Activated CD8-positive, alpha-beta memory T cell treated with anti-CD3 and anti-CD28 coated beads, Interleukin-2, amount 50 U/mL, for 48 hours (primary cell): ENCODE measurements at places on chromosomes 1 and 21.

- DNase-seq: no peak
These were observed 127.7 kb downstream of the DMRTA2 start for GRCh38 chr1:50295566-50295965.

- no peak for DNase-seq
These were observed 40.6 kb upstream of the SLC2A1 start for GRCh38 chr1:42999308-42999707.

DNA sequence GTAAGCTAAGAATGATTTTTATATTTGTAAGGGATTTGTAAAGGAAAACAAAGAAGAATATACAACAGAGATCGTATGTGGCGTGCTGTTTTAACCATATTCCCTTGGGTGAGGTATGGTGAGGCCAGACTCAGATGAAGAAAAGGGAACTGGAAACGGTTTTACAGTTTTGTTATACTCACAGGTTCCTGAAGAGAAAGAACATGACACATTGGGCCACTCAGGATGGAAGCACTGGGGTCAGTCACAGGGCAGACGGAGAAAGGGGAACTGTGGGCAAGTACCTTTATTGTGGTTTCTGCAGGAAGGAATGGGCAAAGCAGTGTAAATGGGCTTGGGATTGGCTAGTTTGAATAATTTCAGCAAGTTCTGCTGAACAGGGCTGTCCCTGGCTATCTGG is 177.4 kb downstream of the LBR start:
- DNase-seq: no peak

DNA sequence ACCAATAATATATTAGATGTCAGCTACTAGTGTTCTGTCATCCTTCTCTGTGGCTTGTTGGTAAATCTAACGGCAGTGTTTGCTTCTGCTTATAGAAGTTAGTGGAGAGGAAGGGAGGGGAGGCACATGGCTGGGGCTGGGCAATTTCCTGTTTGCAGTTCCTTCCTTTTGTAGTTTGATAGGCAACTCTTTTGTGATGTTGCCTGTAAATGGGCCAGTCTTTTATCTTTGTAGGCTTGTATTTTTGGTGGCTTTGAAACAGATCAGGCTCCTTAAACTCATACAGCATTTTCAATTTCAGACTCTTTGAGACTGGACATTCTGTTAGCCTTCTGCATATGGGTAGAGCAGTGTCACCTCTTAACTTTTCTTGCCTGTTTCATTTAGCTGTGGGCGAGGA is 48.1 kb downstream of the CDC14A start:
- no peak for DNase-seq

- DNase-seq: no peak
These were observed 275.6 kb downstream of the PLPP3 start for GRCh38 chr1:56303805-56304204.

DNA sequence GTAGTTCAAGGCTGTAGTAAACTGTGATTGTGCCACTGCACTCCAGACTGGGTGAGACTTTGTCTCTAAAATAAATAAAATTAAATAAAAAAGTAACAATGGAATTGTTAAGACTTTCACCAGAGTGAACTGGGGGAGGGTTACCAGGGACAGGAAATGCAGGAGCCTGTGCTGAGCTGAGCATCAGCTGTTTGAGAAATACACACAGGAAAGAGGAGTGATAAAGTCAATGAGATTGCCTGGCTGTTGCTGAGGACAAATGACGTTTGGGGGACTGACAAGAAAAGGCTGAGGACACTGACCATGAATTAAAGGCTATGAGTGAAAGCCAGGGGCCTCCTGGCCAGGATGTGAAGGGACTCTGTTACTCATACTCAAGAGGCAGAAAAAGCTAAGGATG is 226.3 kb downstream of the SETD4 start:
- no peak for DNase-seq

GRCh38 chr1:234639961-234640360 is 30.0 kb upstream of the IRF2BP2 start:
- DNase-seq: no peak

DNA sequence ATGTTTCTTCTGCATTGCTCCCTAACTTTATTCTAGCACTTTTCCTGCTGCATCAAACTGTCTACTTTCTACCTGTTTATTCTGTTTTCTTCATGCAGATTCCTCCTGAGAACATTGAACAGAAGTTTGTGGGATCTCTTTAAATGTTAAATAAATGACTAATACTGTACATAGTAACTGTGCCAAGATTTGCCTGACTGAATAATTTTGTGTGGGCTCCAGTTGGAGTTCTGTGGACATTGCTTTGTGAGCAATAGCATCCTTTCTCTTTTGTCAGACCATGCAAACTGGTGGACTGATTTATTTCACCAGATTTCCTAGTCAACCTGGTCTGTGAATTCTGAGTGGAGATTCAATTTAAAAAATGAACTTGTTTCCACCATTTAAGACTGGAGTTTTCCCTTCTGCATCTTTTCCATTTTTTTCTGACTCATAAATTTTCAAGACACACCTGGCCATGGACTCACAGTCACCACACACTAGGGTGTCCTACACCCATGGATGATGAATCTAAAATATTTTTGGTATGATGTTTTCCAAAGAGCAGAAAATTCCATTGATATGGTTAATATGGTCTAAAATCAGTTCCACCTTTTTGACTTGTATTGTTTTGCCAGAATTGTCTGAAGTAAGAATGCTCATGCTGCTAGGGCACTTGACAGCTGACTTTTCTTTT is 140.7 kb upstream of the SPAG17 start:
- DNase-seq: no peak

- no peak for DNase-seq
These were observed 8.0 kb upstream of the TP53BP2 start for GRCh38 chr1:223853748-223854147.

DNA sequence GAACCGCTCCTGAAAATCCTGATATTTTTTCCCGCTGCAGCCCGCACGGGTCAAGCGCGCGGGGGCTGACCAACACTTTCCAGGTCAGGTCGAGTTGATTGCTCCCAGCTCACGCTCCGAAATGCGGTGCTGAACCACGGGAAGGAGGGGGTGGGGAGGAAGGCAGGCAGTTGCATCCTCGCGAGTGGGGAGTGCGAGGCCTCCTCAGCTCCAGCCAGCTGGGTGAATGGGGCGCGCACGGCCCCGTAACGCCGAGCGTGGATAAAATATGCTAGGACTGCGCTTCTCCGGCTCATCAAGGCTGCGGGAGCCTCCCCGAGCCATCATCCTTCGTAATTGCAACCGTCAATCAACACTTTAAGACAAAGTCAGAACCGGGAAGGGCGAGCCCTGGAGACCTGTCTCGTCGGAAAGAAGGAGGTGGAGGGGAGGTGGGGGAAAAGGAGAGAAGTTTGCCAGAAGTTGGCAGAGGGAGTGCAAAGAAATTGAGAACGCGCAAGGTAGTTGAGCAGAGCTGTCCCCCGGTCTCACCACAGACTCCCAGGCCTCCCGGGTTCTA is 8.0 kb downstream of the NR5A2 start:
- no peak for DNase-seq

DNA sequence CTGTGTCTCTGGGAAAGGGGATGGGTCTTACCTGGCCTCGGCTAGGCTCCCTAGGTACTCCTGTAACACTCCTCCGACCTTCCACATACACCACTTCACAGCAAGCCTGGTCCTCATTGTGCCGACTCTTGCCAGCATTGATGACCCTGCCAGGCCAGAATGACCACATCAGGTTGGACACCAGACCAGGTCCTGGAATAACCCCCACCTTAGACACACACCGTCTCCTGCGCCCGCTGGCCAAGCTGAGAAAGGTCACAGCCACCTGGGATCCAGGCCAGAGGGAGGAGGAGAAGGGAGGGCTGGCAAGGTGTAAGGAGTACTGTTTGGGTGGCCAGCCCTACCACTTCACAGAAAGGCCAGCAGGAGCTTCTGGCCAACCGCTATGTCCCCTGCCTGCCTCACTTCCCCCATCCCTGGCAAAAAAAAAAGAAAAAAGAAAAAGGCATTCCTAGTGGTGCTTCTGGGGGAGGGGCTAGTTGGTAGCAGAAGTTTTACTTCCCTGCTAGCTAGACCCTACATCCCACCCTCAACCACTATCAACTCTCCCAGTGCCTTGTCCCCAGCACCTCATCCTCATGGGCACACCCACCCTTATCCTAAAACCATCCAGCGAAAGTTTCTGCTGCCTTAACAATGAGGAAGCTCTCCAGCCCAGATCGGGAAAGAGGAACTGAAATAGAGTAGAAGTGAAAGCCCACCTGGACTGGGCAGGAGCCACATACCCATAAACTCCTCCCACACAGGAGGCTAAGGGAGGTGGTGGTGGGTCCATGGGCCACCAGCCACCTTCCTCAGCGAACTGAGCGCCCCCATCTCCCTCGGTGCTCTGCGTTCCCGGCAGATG is 1.4 kb downstream of the PPM1J start:
- DNase-seq: no peak

DNA sequence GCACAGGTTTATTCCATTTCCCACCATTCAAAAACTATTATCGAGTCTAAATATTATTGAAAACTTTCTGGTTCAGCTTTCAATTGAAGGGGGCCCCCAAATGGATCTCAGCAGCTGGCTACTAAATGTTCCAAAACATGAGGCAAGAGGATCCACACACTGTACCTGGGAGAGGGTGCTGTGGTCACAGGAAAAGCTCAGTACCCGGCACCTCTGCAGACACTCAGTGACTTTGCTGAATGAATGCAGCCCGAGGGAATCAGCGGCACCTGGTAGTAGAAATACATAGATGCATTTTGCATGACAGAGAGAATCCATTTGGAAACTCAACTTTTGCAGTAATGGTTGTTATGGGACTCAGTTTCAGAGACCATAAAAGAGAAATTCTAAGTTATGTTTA is 89.3 kb downstream of the PCP4 start:
- no peak for DNase-seq

GRCh38 chr21:39029900-39030884 is 153.1 kb downstream of the PSMG1 start:
- DNase-seq: no peak

DNA sequence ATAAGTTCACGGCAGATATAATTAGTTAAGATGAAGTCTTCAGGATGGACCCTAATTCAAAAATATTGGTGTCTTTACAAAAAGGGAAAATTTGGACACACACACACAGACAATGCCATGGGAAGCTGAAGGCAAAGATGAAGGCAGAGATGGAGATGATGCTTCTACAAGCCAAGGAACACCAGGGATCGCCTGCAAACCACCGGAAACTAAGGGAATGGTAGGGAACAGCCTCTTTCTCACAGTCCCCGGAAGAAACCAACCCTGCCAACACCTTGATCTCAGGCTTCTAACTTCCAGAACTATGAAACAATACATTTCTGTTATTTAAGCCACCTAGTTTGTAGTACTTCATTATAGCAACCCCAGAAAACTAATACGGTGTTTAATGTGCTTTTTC is 15.1 kb upstream of the SERTAD4 start:
- no peak for DNase-seq

- DNase-seq: no peak
These were observed 276.0 kb downstream of the RWDD3 start for GRCh38 chr1:95509989-95510388.

DNA sequence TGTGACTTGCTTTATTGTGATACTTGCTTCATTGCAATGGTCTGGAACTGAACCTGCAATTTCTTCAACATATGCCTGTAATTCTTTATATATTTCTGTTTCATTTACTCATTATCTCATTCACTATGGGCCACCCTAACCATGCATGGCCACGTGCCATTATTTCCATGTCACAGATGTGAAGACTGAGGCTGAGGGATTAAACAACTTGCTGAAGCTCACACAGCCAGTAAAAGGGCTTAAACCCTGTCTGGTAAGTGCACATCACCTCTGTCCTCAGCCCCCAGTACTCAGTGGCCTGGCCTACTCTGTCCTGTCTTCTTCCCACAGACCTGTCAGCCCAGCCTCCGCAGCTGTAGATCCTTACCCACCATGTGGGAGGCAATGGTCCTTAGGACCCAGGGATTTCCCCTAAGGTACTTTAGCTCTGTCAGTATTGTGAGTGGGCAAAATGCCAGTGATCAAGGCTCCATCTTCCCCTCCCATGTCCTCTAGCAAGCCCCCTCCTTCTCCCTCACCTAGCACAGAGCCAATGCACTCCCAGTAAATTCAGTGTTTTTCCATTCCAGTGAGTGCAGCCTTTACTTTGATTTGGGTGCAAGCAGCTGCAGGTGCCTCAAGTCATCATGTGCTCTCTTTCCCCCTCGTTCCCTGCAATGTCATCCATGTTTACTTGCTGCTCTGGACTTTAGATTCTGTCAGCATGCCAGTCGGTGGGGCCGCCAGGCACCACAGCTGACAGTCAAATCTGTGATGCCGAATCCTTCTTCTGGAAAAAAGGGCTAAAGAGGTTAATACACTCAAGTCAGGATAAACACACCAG is 228.2 kb upstream of the PROX1 start:
- DNase-seq: no peak

GRCh38 chr1:30419831-30420230 is 303.6 kb downstream of the MATN1 start:
- DNase-seq: no peak

GRCh38 chr1:209456878-209457277 is 126.6 kb upstream of the CAMK1G start:
- no peak for DNase-seq

- no peak for DNase-seq
These were observed 60.5 kb downstream of the CLIC4 start for GRCh38 chr1:24805534-24806301.

DNA sequence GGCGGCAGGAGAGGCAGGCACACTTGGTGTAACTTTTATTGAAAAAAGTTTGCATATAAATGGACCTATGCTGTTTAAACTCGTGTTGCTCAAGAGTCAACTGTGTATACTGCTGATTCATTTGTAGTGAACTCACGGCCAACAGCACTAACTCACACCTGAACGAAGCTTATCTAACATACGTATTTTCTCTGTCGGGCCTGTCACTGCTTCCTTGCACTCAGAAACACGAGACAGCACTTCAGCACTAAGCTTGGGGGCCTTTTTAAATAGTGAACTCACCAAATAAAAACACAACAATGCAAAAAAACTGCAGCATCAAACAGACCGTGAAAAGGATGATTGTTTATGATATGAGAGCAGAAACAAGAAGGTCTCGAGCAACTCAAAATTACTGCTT is 58.9 kb upstream of the NEK2 start:
- no peak for DNase-seq

DNA sequence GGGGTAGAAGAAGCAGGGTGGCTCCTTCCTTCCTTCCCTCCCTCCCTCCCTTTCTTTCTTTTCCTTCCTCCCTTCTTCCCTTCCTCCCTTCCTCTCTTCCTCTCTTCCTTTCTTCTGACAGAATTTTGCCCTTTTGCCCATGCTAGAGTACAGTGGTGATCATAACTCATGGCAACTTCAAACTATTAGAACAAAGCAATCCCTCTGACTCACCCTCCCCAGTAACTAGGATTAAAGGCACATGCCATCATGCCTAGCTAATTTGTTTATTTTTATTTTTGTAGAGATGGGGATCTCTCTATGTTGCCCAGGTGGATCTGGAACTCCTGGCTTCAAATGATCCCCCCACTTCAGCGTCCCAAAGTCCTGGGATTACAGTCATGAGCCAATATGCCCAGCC is 10.0 kb upstream of the RPE65 start:
- no peak for DNase-seq

DNA sequence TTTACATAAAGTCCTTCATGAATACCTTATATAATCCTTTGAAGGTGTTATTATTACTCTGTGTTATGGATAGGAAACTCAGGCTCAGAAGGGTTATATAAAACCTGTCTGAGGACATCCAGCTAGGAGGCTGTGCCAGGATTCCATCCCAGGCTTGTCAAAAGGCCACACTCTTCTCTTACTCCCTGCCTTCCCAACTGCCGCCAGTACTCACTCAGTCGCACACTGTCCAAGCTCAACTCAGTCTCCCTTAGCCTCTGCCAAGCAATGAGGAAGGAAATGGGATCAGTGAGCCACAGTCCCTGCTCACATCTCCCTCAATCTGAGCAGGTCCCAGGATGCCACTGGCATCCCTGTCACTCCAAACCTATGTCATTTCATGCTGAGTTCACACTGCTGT is 94.4 kb downstream of the NAV1 start:
- DNase-seq: no peak
